Nasal cavity respiratory epithelium epithelial cell of viscerocranial mucosa (primary cell): ENCODE measurements at places on chromosomes 5 and 9. TPM values are rescaled to one million over a fixed set of nuclear protein-coding genes. Genes with fewer than 3 reads are reported as not detected.

SOHLH1 gene
- total RNA-seq: not detected in 2 replicates

IFNE gene
- total RNA-seq: 3.4 and 22.5 TPM in 2 replicates

SLC1A1 gene
- total RNA-seq: 0.68 and 1.8 TPM in 2 replicates

CDX1 gene
- not detected in 2 replicates for total RNA-seq

CYSTM1 gene
- total RNA-seq: 13.4 and 43.7 TPM in 2 replicates

PTGES gene
- 7.2 and 11.0 TPM in 2 replicates for total RNA-seq

UNC5A gene
- not detected in 2 replicates for total RNA-seq

FAM120AOS gene
- total RNA-seq: 47.3 and 55.7 TPM in 2 replicates

ECM2 gene
- 1.7 and 11.0 TPM in 2 replicates for total RNA-seq

RNF183 gene
- 0.50 TPM in 1 of 2 replicates, not detected in the other for total RNA-seq

S1PR3 gene
- under 0.01 and 1.2 TPM in 2 replicates for total RNA-seq

IFNA21 gene
- not detected in 2 replicates for total RNA-seq

F2RL1 gene
- total RNA-seq: 44.5 and 59.1 TPM in 2 replicates

ITGA1 gene
- total RNA-seq: 1.4 and 2.3 TPM in 2 replicates

TYRP1 gene
- not detected in 2 replicates for total RNA-seq
